Fibroblast of skin of scalp (primary cell): ENCODE measurements at places on chromosomes 12 and 14.

- no peak for DNase-seq
These were observed 242.4 kb downstream of the TMEM117 start for GRCh38 chr12:44078273-44078672.

- no peak for DNase-seq
These were observed 62.0 kb downstream of the CATSPERB start for GRCh38 chr14:91669867-91670266.

- DNase-seq: no peak
These were observed 12.8 kb downstream of the BDKRB2 start for GRCh38 chr14:96217376-96217913.

DNA sequence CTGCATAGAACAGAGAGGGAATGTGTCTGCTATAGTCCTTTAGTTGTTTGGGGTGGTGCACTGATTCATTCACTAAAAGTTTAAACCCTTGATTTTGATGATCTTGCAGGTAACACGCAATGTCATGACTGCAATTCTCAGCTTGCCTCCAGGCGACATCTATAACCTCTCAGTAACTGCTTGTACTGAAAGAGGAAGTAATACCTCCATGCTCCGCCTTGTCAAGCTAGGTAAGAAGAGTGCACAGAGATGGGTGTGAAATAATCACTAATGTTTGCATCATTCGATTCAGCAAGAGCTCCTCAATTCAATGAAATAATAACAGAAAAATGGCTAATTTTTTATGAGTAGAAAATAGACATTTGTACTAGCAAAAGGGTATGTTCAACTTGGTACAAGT, 203.7 kb downstream of the PTPRO start:
- no peak for DNase-seq

DNA sequence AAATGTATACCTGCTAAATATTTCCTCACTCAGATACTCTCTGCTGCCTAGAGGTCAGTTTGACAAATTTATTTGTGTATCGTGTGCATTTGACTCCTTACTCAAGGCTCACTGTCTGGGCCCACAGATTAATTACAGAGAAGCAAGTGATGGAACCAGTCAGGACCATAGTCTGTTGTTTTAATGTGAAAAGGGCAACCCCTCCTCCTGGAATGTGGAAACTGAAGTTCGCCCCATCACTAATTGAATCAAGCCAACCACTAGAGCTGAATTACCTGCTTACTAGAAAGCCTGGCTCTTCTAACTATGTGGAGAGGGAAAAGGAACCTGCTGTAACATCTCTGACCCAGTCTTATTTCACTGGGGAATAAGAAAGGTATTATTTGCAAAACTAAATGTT, 199.9 kb upstream of the KRR1 start:
- DNase-seq: no peak

GRCh38 chr14:62947301-62947700, 98.0 kb downstream of the KCNH5 start:
- DNase-seq: no peak

- DNase-seq: peak; percentile 92
These were observed 130.3 kb upstream of the FUT8 start for GRCh38 chr14:65281991-65282895.

GRCh38 chr14:34043627-34044372, 92.9 kb upstream of the EGLN3 start:
- no peak for DNase-seq

GRCh38 chr12:126282691-126283090, 1217.5 kb downstream of the AACS start:
- DNase-seq: no peak

DNA sequence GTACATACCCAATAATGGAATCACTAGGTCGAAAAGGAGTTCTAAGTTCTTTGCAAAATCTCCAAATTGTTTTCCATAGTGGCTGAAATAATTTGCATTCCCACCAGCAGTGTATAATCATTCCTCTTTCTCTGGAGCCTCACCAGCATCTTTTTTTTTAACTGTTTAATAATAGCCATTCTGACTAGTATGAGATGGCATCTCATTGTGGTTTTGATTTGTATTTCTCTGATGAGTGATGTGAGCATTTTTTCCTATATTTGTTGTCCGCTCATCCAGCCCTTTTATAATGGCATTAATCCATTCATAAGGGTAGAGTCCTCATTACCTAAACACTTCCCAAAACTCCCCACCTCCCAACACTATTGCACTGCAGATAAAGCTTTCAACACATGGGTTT, 278.3 kb downstream of the SEC23A start:
- peak; percentile 70 for DNase-seq

GRCh38 chr12:21801522-21802288, 27.2 kb upstream of the KCNJ8 start:
- DNase-seq: no peak

GRCh38 chr12:116517431-116518045, 41.6 kb upstream of the MAP1LC3B2 start:
- DNase-seq: no peak

DNA sequence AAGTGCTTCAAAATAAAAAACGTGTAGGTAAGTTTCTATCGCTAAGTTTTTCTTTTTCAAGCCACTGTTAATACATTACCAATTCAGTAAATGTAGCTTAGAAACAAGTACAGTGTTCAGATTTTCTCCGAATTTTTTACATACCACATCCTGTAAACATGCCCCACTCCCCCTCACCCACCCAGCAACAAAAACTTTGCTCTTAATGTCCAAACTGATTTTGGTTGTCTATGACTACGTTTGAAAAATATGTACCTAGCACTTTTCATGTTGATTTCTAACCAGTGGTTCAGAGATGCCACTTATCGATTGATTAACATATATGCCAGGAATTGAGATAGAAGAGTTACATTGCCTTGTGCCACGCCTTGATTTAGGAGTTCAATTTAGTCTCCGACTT, 663 bp upstream of the LIN7A start:
- no peak for DNase-seq

DNA sequence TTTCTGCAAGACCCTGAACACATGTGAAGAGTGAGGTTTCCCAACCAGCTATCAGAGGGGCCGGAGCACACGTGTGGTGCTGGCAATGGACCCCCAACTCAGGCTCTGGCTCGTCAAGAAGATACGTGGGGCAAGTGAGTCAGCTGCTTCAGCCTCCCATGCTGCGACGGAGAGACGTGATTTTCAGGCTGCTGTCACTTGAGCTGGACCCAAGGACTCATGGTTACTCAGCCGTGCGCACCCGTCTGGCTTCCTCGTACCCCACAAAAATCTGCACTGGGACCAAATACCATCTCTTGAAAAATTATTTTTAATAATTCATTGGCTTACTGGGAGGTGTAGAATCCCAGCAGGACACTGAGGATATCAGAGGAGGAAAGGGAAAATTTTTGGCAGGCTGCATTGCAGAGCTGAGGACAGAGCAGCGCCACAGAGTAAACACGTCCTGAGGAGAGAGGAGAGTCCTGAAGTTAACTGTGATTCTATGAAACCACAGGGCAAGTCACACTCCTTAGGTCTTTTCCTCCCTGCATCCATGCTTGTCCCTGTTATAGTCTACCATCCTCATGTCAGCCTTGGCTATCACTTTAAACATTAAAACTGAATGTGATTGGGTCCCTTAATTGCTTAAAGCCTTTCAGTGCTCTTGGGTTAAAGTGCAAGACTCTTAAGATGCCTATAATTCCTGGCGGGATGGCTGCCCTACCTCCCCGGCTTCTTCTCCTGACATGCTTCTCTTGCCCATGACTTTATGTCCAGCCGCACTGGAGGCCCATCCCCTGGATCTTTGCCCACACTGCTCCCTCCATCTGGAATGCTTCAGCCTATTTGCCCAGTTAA, 95.3 kb upstream of the SLC35F4 start:
- no peak for DNase-seq

DNA sequence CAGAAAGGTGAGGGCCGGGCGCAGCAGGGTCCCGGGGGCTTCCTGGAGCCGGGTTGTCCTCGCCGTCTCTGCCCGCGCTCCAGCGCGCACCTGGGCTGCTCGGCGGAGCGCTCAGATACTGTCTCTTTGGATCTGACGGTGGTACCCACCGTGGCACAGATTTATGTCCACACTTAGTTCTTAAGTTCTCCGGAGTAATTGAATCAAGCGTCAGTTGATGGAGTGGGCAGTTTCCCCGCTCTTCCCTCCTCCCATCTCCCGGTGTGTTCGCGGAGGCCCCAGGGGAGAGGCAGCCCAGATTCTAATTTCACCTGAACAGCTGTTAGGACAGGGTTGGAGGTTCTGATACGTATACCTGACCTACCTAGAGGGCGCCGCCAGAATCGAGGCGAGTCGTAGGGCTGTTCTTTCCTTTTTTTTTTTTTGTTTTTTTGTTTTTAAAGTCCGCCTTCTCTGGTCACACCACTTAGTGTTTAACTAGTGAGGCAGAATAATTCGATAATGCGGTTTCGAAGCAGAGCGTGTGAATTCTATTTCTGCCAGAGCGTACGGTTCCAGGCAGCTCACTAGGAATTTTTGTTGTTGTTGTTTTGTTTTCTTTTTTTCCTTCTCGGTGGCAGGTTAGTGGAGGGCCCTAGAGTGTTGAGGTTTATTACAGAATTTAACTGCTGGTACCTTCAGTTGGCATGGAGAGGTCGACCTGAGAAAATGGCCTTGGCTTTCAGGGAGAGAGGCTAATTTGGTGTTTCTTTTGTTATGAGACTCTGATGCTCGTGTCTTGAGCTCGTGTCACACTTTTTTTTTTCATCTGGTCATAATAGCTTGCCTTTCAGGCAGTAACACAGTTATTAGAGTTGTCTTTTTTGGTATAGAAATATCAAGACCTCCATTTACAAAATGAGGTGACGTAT, 22.3 kb upstream of the GNS start:
- no peak for DNase-seq

DNA sequence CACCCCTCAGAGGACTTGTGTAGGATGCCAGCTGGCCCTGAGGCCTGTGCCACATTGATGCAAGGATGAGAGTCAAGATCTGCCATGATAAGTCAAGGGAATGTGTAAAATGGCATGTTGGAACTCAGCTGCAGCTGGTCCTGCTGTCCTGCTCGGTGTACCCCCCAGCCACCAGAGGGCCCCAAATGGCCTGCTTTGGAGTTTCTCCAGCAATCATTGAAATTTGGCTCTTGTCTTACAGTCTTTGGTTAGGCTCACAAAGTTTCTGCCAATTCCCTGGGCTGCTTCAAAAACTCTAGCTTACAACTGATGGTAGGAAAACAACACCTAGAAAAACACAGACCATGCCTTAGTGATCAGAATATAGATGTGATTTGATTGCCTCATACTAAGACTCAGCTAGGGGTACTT, 76.8 kb downstream of the HSD17B6 start:
- peak; percentile 48 for DNase-seq

DNA sequence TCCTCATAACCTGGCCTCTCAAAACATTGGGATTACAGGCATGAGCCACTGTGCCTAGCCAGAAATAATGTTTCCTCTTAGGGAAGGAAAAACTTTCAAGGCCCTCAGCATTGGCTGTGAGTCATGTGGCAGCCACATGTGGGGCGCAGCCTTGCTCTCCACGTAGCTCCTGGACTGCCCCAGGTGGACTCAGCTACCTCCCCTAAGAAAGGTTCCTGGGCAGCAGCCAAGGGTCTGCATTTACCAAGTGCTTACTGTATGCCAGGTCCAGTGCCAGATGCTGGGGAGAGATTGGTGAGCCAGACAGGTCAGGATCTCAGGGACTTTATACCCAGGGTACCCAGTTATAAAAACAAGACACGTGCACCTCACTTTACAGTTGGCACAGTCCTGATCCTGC, 3.7 kb upstream of the TRPV4 start:
- DNase-seq: no peak

GRCh38 chr12:2997989-2998670, 38.9 kb downstream of the TEAD4 start:
- no peak for DNase-seq

DNA sequence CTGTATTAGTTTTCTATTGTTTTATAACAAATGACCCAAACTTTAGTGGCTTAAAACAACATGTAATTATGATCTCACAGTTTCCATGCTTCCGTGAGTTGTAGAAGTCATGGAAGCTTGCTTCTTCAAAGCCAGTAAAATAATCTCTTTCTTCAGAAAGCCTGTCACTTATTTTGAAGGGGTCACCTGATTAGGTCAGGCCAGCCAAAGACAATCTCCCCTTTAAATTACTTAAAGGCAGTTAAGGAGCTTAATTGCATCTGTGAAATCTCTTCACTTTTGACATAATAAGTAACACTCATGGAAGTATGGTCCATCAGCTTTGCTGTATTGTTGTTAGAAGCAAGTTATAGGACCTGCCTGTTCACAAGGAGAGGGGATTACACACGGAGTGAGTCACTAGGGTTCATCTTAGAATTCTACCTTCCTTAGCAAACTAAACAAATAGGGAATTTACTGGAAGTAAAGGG, 89.8 kb downstream of the FAR2 start:
- DNase-seq: no peak

DNA sequence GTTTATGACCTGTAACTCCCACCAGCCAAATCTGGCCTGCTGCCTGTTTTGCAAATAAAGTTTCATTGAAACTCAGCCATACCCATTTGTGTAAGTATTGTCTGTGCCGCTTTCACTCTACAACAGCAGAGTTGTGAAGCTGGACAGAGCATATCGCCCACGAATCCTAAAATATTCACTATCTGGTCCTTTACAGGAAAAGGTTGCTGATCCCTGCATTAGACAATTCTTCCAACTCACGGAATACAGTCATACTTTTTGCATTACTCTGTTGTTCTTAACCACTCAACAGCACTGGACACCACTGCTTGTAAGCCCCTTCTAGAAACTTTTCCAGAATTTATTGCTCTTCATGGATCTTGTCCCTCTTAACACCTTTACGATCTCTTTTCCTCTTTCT, 435.4 kb downstream of the EGLN3 start:
- no peak for DNase-seq

DNA sequence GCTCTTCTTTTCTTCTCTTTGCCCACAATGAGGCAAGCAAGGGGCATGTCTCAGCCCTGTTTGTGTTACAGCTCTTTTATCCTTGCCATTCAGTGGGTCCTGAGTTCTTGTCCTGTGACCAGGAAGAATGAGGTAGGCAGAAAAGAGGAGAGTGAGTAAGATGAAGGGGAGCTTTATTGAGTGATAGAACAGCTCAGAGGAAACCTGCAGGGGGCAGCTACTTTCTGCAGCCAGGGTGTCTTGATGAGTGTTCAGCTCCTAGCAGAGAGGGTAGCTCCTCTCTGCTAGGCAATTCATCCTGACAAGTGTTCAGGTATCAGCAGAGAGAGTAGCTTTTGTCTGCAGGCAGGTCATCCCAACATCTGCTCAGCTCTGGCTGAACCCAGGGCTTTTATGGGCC, 41.0 kb downstream of the HSD17B6 start:
- no peak for DNase-seq

GRCh38 chr12:46774322-46774633, 51.5 kb downstream of the SLC38A4 start:
- DNase-seq: no peak

GRCh38 chr12:76697849-76698248, 66.1 kb upstream of the ZDHHC17 start:
- DNase-seq: no peak

- DNase-seq: no peak
These were observed 7.2 kb downstream of the EEA1 start for GRCh38 chr12:92921877-92922276.

- no peak for DNase-seq
These were observed 14.2 kb downstream of the TMEM63C start for GRCh38 chr14:77195766-77196165.

- peak; percentile 4 for DNase-seq
These were observed 505.4 kb downstream of the LRFN5 start for GRCh38 chr14:42112108-42112507.

- DNase-seq: no peak
These were observed 30.3 kb downstream of the MIS18BP1 start for GRCh38 chr14:45222485-45223262.

GRCh38 chr12:95126736-95127135, 53.3 kb upstream of the NR2C1 start:
- DNase-seq: no peak

- no peak for DNase-seq
These were observed 44.8 kb upstream of the ERGIC2 start for GRCh38 chr12:29425722-29426121.
